ENCODE measurements at places on chromosomes 7 and 10. TPM values are rescaled to one million over a fixed set of nuclear protein-coding genes. Genes with fewer than 3 reads are reported as not detected.

The CCDC146 gene
- 19.6 TPM for total RNA-seq

The CDHR1 gene
- total RNA-seq = 5.4 TPM

The CYP2C19 gene
- total RNA-seq = not detected

DNA sequence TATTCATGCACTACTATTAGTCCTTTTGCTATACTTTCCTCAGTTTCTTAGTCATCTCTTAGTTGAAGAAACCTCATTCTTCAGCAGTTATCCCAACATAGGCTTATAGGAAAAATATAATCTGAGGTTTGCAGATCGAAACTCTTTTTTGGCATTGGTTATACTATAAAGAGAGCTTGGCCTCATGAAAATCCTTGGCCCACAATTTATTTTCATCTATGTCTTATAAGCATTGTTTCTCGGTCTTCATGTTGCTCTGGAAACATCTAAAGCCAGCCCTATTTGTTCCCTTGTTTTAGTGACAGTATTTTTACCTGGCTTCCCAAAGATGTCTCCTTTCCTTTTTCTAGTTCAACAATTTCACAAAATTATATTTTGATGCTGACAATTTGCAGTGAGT is 345.1 kb upstream of the PRKCQ start:
- DNase-seq = no peak

DNA sequence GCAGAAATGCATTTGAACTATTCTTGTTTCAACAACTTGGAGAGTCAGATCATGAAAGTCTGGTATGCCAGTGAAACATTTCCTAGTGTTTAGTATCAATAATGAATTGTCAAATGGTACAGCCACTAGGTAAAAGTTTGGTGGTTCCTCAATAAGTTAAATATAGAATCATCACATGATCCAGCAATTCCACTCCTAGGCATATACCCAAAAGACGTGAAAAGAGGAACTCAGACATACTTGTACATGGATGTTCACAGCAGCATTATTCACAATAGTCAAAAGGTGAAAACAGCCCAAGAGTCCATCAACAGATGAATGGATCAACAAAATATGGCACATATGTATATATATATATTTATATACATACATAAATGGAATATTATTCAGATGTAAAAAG is 67.0 kb upstream of the HPS1 start:
- no peak for DNase-seq

GRCh38 chr10:51251110-51251509 is 176.8 kb downstream of the PRKG1 start:
- DNase-seq = no peak

- no peak for DNase-seq
Observed at GRCh38 chr7:1810961-1811849, 141.1 kb downstream of the ELFN1 start.

The PHYHIPL gene
- total RNA-seq = 98.9 TPM

GRCh38 chr10:13404791-13405190 is 56.7 kb upstream of the SEPHS1 start:
- DNase-seq = no peak

DNA sequence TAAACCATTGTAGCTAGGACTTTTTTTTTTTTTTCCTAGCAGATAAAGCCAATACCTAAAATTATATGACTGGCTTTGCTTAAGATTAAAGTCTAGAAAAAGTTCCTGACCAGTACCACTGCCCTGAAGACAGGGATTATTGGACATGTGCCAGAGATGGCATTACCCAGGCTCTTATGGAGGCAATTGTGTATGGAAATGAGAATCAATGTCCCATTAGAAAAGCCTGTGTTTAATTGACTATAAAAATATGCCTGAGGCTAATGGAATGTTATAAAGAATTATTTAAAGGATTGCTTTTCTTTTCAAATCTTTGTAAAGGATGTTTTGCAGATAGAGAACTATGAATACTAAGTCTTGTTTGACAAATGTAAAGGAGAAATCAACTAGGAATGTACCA is 196.7 kb downstream of the ANK3 start:
- no peak for DNase-seq

The KIAA1549 gene
- total RNA-seq = 11.1 TPM

The LMBR1 gene
- total RNA-seq = 61.3 TPM

- peak; percentile 80 for DNase-seq
Observed at GRCh38 chr10:133318494-133319127, 9.9 kb downstream of the ZNF511 start.

GRCh38 chr10:117914334-117914733 is 132.4 kb downstream of the RAB11FIP2 start:
- DNase-seq = no peak

DNA sequence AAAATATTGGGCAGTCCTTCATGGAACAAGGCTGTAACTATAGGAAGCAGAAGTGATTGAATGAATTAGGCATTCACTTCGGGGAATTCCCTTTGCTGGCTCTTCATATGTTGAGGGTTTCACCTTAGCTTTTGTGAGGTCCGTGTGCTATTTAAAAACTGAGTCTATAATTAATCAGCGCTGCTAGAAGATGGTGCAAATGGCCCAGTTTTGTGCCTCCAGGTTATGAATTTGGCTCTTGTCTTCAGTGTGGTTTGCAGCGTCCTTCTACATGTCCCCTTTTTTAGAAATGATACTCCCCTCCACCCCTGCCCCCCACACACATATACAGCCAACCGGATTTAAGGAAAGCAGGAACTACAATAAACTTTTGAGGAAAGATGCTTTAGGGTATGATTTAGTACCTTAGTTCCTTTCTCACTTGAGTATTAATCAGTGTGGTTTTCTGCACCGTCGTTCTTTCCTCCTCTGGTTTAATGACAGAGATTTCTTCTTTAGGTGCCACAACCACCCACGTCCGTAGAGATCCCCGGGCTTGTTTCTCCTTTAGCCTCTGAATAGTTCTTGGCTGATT is 110.6 kb upstream of the SAMD8 start:
- no peak for DNase-seq

- DNase-seq = no peak
Observed at GRCh38 chr10:63537536-63537935, 16.3 kb downstream of the REEP3 start.

DNA sequence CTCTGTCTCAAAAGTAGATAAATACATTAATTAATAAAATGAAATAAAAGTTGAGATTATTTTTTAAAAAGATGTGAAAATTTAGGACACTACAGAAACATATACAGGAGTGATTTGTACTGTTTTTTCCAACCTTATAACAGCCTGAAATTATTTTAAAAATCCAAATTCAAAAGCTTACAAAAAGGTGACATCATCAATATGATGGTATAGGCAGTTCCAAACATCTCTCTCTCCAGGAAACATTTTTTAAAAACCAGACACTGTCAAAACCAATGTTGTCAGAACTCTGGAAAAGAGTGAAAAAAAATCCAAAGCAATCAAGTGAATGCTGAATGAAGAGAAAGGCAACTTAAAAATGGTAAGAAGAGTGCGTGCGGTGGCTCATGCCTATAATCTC is 76.7 kb downstream of the HHEX start:
- no peak for DNase-seq

GRCh38 chr7:90596671-90597562 is 796 bp downstream of the CDK14 start:
- DNase-seq = peak; percentile 62

The OPALIN gene
- total RNA-seq = 0.88 TPM

GRCh38 chr10:77970869-77971803 is 44.6 kb upstream of the DLG5 start:
- DNase-seq = no peak

GRCh38 chr10:122267849-122268737 is 3.0 kb upstream of the BTBD16 start:
- no peak for DNase-seq

The TRUB1 gene
- 51.9 TPM for total RNA-seq

The PTPRN2 gene
- total RNA-seq = 33.2 TPM

The NRG3 gene
- 24.5 TPM for total RNA-seq

The NFKB2 gene
- total RNA-seq = 16.6 TPM

GRCh38 chr7:135959646-135960363 is 17.4 kb downstream of the MTPN start:
- DNase-seq = peak; percentile 45

The FXYD4 gene
- not detected for total RNA-seq

DNA sequence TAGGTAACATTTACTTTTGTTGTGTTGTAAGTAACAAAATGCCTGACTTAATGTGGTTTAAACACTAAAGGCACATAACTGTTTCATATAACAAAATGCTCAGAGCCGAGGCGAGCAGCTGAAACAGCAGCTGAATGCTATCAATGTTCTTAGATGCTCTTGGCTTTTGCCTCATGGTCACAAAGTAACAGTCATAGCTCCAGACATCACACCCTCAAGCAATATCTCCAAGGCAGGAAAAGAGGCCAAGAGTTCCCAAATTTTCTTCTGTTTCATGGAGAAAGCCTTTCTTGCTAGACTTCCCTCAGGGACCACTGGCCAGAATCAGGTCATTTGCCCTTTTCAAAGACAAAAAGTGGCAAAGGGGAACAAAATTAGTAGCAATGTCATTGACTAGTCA is 43.5 kb upstream of the PFKP start:
- no peak for DNase-seq

DNA sequence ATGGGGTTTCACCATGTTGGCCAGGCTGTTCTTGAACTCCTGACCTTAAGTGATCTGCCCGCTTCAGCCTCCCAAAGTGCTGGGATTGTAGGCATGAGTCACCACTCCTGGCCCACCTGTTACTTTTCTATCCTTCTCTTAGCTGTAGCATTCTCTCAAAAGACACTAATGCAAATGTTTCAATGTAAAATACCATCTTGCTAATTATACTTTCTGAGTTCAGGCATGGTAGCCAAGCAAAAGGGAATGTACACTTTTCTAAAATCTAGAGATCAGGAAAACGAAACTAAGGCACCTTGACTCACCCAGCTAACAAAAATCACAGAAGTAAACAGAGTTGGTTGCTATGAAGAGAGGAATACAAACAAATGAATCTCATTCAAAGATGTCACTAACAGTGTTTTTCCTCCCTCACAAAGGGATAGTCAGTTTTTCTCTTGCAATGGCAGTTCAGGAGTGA is 401.0 kb upstream of the NRP1 start:
- no peak for DNase-seq

- DNase-seq = no peak
Observed at GRCh38 chr7:156650042-156650441, 9.5 kb downstream of the RNF32 start.

- no peak for DNase-seq
Observed at GRCh38 chr10:20672741-20673140, 224.4 kb downstream of the NEBL start.

- no peak for DNase-seq
Observed at GRCh38 chr7:158397885-158398284, 189.7 kb downstream of the PTPRN2 start.

All from spinal cord (tissue), 10 donors.